ENCODE measurements at places on chromosomes 13 and 19. TPM values are rescaled to one million over a fixed set of nuclear protein-coding genes. Genes with fewer than 3 reads are reported as not detected.

DNA sequence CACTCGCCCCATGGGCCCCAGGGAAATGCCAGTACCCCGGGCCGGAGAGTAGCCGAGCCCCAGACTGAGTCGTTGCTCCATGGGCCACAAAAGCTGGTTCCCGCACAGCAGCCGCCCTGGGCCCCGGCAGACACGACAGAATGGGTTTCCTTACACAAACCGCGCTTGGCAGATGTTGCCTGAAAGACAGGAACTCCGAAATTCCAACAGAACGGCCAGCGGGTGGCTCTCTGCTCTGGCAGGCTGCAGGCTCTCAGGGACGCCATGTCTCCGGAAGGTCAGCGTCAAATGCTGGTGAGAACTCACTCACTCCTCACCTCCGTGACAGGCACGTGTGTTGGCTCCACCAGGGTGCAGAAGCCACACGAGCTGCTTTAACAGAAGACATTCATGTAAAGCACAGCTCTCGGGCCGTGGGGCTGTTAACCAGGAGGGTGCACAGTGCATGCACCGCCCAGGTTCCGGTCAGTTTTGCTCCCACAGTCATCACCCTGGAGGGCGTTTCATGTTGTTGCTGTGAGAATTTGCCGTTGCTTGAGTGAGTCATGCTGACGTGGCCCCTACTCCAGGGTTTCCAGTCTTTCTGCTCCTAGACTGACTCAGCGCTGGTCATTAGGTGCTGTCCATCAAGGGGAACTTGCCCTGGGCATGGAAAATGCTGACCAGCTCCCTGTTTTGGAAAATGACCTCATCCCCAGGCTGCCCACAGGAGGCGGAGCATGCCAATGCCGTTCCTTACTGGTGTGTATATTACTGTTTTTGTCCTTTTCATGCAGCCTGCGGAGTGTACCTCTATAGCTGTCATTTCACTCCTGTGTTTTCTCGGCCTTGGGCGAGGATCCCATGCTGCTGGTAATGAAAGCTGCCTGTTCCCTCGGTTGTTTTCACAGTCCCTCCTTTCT, 44.8 kb downstream of the ANKRD10 start:
- no peaks in the 10 kb centered on the region for H3K27me3 ChIP-seq
- peak overlapping the region; percentile 15 for H3K27ac ChIP-seq
- peaks cover 23% of the 10 kb centered on the region for H3K4me1 ChIP-seq
- no peaks in the 10 kb centered on the region for H3K36me3 ChIP-seq
- H3K4me3 ChIP-seq: peak overlapping the region; percentile 32

DNA sequence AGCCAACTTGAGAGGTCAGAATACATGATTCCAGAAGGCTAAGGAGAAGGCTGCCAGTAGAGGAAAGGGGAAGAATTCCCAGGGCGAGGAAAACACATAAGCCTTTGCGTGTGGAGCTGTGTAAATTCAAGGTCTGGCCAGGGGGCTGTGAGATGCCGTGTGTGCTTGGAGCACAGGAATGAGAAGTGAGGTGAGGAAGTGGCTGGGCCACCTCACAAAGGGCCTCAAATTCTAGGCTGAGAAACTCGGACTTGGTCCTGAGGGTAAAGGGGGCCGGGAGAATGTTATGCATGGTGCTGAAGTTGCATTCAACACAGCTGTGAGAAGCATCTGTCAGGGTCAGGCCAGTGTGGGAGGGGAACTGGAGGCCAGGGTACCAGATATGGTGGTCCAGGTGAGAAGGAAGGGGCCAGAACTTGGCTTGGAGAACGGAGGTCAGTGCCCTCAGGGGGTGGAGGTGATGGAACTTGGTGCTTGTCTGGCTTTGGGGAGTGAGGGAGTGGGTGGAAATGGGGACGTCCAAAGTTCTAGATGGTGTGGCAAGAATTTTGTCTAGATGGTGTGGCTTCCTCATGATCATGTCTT, 4.9 kb upstream of the ZNF580 start:
- H3K36me3 ChIP-seq: peaks cover 7% of the 10 kb centered on the region
- H3K4me3 ChIP-seq: peak overlapping the region; percentile 99
- H3K27me3 ChIP-seq: no peaks in the 10 kb centered on the region
- H3K4me1 ChIP-seq: peaks cover 38% of the 10 kb centered on the region
- H3K27ac ChIP-seq: peak overlapping the region; percentile 100

The TEX101 gene
- not detected for total RNA-seq

The C1QTNF9 gene
- not detected for total RNA-seq

GRCh38 chr19:45038931-45039893, at the start of gene CLASRP:
Gene CLASRP, plus strand, starts transcription at chr19:45039045. Its CDS starts 1,168 bp downstream, at chr19:45040213.
- peak within 1 kb of the TSS; percentile 88 for H3K4me3 ChIP-seq
- peaks cover 20% of the 10 kb centered on the region for H3K4me1 ChIP-seq
- peak; percentile 87 for DNase-seq
- H3K36me3 ChIP-seq: peaks cover 16% of the 10 kb centered on the region
- peak within 1 kb of the TSS; percentile 95 for H3K27ac ChIP-seq
- H3K27me3 ChIP-seq: no peaks in the 10 kb centered on the region

- peak; percentile 79 for DNase-seq
- H3K36me3 ChIP-seq: peaks cover 11% of the 10 kb centered on the region
- H3K27me3 ChIP-seq: peaks cover 2% of the 10 kb centered on the region
- H3K4me1 ChIP-seq: no peaks in the 10 kb centered on the region
- H3K4me3 ChIP-seq: no peak overlapping the region
These were observed 8.6 kb upstream of the TYK2 start for GRCh38 chr19:10388957-10389356.

DNA sequence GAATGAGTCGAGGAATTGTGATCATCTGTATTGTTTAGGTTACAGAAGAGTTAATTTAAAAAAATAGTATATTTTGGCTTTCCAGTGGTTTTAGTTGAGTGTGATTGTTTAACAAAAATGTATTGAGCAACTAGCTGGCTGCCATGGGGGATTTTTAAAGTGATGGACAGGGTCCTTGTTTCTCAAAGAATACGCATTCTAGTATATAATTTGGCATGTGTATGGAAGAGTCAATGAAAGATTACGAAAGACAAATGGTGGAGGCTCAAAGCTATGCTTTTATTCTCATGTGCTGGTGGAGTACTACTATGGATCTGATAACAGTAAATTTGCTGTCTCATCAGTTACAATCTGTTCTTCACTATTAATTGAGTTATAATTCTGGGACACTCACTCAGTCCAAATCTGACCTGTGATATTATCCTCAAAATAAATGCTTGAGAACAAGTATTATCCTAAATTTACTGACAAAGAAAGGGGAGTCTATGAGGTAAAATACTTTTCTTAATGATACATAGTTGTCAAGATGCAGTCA, 240.0 kb downstream of the GPC6 start:
- H3K4me1 ChIP-seq: peaks cover 27% of the 10 kb centered on the region
- H3K36me3 ChIP-seq: peaks cover 14% of the 10 kb centered on the region
- DNase-seq: no peak
- H3K27me3 ChIP-seq: no peaks in the 10 kb centered on the region
- no peak overlapping the region for H3K4me3 ChIP-seq

- peak overlapping the region; percentile 5 for H3K27ac ChIP-seq
- H3K36me3 ChIP-seq: peaks cover 5% of the 10 kb centered on the region
- H3K4me1 ChIP-seq: peaks cover 29% of the 10 kb centered on the region
- no peak overlapping the region for H3K4me3 ChIP-seq
These were observed 4.7 kb upstream of the GJB2 start for GRCh38 chr13:20197361-20197834.

DNA sequence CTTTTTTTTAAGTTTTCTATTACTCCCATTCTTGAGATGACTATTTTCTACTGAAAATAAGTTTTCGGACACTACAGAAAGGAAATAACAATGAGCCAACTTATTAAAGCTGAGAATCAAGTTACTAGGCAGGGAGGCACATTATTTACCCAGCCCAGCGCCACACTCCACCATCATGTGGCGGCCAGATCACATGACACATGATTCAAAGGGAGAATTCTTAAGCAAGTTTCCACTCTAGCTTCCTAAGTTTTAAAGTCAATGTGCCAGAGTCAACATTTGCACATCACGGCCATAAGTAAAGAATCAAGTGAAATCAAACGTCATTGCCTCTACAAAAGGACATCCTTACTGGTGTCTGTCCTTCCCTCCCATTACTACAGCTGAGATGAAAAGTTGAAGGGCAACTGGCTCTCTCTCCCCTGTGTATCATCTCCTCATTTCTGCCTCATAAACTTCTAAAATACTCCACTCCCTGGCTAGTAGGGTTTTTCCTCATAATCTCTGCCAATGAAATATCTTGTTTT, 81.7 kb downstream of the KLF12 start:
- no peak overlapping the region for H3K27ac ChIP-seq
- peaks cover 39% of the 10 kb centered on the region for H3K4me1 ChIP-seq
- no peaks in the 10 kb centered on the region for H3K27me3 ChIP-seq
- peaks cover 1% of the 10 kb centered on the region for H3K36me3 ChIP-seq
- H3K4me3 ChIP-seq: no peak overlapping the region

DNA sequence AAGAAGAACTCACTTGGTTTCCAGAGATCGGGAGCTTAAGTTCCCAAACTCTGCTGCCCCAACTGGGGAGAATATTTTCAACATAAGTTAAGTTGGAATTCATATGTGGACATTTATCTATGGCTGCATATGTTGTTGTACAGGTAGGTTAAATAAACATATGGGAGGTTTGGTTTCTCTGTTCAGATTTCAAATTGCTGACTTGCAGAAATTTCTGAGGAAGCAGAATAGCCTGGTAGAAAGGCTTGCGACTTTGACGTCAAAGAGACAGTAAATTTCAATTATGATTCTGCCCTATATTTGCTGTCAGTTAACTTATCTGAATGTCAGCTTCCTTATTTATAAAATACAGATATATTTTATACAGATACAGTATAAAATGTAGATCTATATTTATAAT, 40.0 kb upstream of the TPP2 start:
- peaks cover 14% of the 10 kb centered on the region for H3K27me3 ChIP-seq
- no peak overlapping the region for H3K4me3 ChIP-seq
- no peaks in the 10 kb centered on the region for H3K4me1 ChIP-seq
- no peak for DNase-seq

- H3K36me3 ChIP-seq: no peaks in the 10 kb centered on the region
- H3K27me3 ChIP-seq: peaks cover 14% of the 10 kb centered on the region
- H3K27ac ChIP-seq: no peak overlapping the region
- no peaks in the 10 kb centered on the region for H3K4me1 ChIP-seq
- H3K4me3 ChIP-seq: no peak overlapping the region
These were observed 40.8 kb upstream of the TPP2 start for GRCh38 chr13:102555914-102556553.

The OLFM2 gene
- total RNA-seq: 100 TPM

DNA sequence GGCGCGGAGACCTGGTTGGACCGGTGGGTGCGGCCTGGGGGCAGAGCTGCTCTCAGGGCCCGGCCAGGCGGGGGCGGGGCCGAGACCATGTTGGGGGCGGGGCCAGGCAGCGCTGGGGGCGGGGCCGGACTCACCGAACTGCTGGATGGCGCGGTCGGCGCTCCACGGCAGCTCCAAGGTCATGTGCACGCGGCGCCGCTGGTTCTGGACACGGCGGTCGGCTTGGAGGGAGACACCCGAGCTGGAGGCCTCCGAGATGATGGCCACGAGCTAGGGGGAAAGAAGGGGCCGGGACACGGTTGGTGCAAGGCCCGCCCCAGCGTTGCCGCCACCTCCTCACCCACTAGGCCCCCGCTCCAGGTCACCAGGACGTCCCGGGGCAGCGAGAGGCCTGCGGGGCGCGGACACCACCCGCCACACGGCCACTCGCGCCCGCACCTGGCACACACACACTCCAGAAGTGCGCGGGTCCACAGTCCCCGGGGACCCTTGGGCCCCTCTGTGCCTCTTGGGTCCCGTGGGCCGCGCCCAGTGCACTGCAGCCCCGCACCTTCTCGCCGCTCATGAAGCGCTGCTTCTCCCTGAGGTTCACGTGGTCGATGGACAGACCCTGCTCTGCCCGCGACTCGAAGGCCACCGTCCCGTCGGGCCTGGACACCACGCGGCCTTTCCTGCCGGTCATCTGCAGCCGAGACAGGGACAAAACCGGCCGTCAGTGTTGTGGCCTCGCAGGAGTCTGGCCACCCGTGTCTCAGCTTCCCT, 8.7 kb downstream of the GPX4 start:
- no peaks in the 10 kb centered on the region for H3K36me3 ChIP-seq
- no peak for DNase-seq
- H3K27me3 ChIP-seq: no peaks in the 10 kb centered on the region
- H3K4me1 ChIP-seq: no peaks in the 10 kb centered on the region

The REXO1 gene
- 44.3 TPM for total RNA-seq

GRCh38 chr19:19040417-19040816, 7.0 kb downstream of the ARMC6 start:
- no peak for DNase-seq
- H3K27ac ChIP-seq: no peak overlapping the region
- H3K4me1 ChIP-seq: no peaks in the 10 kb centered on the region
- H3K36me3 ChIP-seq: peaks cover 26% of the 10 kb centered on the region
- no peak overlapping the region for H3K4me3 ChIP-seq

The PTH2 gene
- not detected for total RNA-seq

- H3K36me3 ChIP-seq: peaks cover 24% of the 10 kb centered on the region
- H3K4me3 ChIP-seq: no peak overlapping the region
- H3K27me3 ChIP-seq: no peaks in the 10 kb centered on the region
- DNase-seq: no peak
These were observed 69.6 kb downstream of the STK24 start for GRCh38 chr13:98507282-98507797.

DNA sequence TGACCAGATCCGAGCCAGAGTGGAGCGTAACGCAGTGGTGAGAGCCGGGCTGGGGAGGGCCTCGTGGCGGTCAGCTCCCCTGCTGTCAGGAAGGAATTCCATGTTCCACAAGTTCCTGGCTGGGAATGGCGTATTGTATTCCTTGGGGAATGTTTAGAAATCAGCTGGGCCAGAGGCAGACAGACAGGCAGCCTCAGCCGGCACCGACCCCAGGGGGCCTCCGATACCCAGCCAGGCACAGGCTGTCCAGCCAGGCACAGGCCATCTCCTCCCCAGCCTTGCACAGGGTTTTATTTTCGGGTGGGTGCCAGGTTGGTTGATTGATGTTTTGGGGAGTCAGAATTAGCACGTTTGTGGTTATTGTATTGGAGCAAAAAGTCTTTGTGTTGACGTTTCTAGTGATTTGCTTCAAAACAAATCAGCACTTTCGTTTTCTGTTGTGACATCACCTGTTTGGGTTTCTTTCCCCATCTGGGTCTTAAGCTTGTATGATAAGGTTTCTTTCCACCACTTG, 126.6 kb upstream of the MCF2L start:
- peaks cover 35% of the 10 kb centered on the region for H3K36me3 ChIP-seq
- H3K27me3 ChIP-seq: no peaks in the 10 kb centered on the region
- no peak for DNase-seq
- H3K4me3 ChIP-seq: no peak overlapping the region
- H3K4me1 ChIP-seq: peaks cover 5% of the 10 kb centered on the region
- no peak overlapping the region for H3K27ac ChIP-seq

The S1PR2 gene
- total RNA-seq: 36.9 TPM

GRCh38 chr13:62704875-62705274, 1289.2 kb upstream of the PCDH20 start:
- H3K27me3 ChIP-seq: no peaks in the 10 kb centered on the region
- no peak overlapping the region for H3K4me3 ChIP-seq
- no peak overlapping the region for H3K27ac ChIP-seq
- no peak for DNase-seq

- peak; percentile 20 for DNase-seq
- H3K4me1 ChIP-seq: peaks cover 17% of the 10 kb centered on the region
- H3K27me3 ChIP-seq: peaks cover 11% of the 10 kb centered on the region
- H3K27ac ChIP-seq: peak within 1 kb of the TSS; percentile 86
- H3K36me3 ChIP-seq: peaks cover 8% of the 10 kb centered on the region
These were observed at the start of gene N4BP2L1 for GRCh38 chr13:32427852-32428580. Gene N4BP2L1, minus strand, starts transcription at chr13:32428130. Its CDS starts 48 bp downstream, at chr13:32428082.
